ENCODE measurements at places on chromosomes 7 and 10.
A peak's percentile ranks its signal among the peaks of the same experiment; 100 is the strongest.

- DNase-seq, result peak; percentile 50
These were observed 33.1 kb upstream of the NEUROD6 start for GRCh38 chr7:31373337-31374289.

DNA sequence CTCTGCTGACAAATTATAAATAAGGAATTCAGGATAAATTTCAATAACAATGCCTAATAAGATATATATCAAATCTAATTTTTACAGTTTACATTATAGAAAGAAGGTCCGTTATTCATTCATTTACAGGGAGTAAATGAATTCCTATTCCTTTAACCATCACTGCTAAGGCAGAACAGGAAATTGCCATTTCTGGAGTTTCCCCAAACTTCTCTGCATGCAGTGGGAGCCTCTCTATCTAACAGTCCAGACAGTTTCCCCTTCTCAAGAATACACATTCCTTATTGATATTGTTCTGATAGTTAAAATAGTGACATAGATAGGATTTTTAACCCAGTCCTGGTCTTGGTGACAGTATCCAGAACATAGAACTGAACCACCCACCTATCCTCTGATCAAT lies 24.3 kb downstream of the MKI67 start:
- DNase-seq, result no peak

GRCh38 chr7:107428642-107429041 lies 41.2 kb upstream of the GPR22 start:
- DNase-seq, result no peak

GRCh38 chr10:34298346-34298818 lies 516.7 kb downstream of the PARD3 start:
- DNase-seq, result no peak

GRCh38 chr7:20219062-20219445 lies 1.9 kb upstream of the MACC1 start:
- DNase-seq, result no peak
